SK-N-MC (cell line): ENCODE measurements at places on chromosomes 5 and 9.
A peak's percentile ranks its signal among the peaks of the same experiment; 100 is the strongest.

DNA sequence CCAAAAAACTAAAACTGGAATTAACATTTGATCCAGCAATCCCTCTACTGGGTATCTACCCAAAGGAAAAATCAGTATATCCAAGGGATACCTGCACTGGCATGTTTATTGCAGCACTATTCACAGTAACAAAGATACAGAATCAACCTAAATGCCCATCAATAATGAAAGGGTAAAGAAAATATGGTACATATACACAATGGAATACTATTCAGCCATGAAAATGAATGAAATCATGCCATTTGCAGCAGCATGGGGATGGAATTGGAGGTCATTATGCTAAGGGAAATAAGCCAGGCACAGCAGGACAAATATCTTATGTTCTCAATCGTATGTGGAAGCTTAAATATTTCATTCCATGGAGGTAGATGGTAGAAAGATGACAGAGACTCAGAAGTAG is 9.7 kb downstream of the VLDLR start:
- no peak for DNase-seq

DNA sequence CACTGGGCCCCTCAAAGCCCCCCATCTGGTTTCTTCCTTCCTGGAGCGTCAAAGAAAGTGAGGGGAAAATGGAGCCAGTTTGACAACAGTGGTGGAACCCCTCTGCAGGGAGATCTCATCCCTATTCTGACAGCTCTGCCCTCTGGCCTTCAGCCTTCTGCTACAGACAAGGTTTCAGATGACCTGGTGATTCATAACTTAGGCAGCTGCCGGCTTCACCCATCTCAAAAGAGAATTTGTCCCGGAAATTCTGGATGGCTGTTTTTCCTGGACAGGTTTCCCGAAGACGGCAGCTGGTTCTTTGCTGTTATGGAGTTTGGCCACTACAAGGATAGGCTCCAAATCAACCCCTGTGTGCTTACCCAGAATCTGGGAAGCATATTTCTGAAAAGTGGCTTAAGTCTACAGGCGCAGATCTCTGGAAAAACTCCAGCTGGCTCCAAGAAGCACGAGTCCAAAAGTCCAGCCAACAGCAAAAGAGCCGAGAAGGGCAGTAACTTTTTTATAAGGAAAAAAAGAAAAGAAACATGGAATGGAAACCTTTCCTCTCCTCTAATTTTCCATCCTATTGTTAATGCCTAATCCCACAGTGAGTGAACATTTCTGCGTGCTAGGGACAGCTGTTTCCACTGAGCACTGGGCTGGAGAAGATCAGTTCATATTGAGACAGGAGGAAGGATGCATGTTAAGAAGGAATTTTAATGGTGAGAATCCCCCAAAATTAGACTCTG is 54.5 kb downstream of the ZNF366 start:
- no peak for DNase-seq

DNA sequence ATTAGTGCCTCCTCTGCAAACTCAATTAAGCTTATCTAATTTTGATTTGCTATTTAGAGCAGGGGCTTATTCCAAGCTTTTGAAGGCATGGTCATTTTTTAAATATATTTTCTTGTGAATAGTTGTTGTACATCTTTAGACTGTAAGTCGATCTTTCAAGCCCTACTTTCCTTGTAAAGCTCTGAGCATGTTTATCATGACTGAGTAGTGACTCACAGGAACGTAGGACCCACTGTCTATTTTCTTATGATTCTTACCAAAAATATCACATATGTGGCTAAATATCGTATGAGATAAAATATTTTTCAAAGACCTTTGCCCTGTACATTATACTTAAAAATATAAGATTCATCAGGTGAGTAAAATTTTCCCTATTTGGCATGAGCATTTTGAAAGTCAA is 440.4 kb upstream of the GRIN3A start:
- no peak for DNase-seq

DNA sequence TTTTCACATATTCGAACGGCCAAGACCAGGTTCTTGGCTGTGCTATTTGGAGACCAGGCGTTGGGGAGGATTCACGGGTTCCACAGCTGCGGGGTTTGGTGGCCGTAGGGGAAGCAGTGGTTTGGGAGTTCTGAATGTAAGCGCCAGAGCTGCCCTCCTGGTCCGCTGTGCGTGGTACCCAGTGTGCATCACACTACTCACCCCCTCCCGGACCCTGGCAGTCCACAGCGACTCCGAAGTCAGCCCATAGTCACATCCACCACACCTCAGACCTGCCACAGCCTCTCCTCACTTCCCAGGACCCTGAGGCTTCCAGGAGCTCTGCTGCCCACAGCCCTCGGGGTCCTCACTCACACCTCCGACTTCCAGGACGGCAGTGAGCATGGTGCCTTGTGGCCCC is 26.8 kb downstream of the AMBP start:
- no peak for DNase-seq

GRCh38 chr5:73378070-73378469 is 70.5 kb downstream of the FOXD1 start:
- no peak for DNase-seq

- DNase-seq: no peak
These were observed 209.5 kb upstream of the TARS1 start for GRCh38 chr5:33231214-33231710.

- DNase-seq: no peak
These were observed at the start of gene PLPP7 for GRCh38 chr9:131289301-131290035. PLPP7 (plus strand) TSS chr9:131289723; CDS start chr9:131289998, 275 bp downstream.

- DNase-seq: no peak
These were observed 135.2 kb downstream of the PCSK1 start for GRCh38 chr5:96297867-96298266.

GRCh38 chr5:66179297-66180051 is 35.4 kb downstream of the SREK1 start:
- no peak for DNase-seq

DNA sequence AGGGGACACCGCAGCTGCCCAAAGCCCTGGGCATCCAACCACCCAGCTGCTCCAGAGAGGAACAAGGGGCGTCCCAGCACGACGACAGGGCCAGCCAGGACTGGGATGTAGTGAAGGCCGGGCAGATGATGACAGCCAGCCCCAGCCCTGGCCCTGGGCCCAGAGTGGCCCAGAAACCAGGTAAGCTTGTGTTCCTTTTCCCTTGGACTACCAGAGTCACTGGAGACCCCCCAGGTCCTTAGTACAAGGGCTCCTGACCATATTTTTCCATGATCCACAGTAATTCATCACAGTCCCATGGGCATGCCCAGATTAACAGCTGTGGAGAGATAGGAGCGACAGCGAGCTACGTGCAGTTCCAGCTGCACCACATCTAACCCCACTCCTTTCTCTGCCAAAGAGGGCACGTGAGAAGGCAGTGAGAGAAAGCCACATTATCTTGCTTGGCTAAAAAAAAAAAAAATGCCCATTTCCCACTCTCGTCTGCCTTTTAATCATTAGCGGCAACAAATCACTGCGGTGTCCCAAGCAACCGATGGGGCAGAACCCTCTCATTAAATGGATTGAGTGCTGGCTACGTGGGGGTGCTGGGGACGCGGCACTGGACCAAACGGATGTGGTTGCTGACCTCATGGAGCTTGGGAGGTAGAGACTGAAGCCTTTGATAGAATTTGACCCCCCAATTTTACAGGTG is 21.7 kb upstream of the SYNPO start:
- DNase-seq: no peak

DNA sequence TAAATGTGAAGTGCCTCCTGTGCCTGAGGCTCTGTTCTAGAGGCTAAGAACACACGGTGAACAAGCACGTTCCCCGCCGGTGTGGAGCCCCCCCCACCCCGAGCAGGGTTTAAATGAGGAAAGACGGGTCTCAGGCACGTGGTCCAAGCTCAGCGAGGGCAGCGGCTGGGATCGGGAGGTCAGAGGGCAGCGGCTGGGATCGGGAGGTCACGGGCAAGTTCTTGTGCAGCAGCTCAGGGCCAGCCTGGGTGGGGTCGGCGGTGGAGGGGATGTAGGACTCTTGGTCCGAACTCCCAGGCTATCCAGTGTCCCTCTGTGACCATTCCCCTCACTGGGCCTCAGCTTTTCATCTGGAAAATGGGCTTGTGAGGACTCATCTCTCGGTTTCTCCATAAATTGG is 2.7 kb upstream of the GBGT1 start:
- DNase-seq: no peak

DNA sequence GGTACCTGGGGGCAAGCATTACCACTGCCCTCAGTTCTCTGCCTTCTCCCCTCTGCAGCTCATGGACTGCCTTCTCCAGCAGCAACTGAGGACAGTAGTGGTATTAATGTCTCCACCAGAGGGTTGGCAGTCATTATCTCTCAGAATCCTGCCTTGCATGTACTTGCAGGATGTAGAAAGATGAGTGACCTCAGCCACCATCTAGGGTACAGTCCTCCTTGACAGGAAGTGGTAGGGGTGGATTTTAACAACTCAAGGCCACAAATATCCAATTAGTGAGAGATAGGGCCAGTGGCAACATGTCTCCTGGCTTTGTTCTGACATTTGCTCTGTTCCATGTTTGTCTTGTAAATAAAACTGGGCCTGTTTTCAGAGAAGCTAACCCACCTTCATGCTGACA is 47.2 kb downstream of the F2R start:
- no peak for DNase-seq

GRCh38 chr9:113215132-113215531 is 5.9 kb downstream of the FKBP15 start:
- DNase-seq: no peak

DNA sequence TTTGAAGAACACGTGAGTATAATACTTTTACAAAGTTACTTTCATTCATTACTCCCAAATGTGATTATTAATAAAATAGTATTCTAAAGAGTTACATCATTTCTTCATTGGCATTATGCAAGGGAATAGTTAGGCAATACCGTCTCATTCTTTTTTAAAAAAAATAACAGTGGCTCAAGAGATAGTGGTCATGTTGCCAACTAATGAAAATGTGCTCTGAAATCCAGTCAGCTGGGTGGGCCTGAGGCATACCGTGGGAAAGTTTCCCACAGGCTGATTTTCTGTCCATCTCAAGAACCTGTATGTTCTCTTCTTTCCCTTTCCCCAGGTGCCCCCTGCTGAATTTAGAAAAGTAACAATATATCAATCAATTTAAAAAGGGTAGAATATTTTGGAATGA is 40.8 kb upstream of the ROPN1L start:
- no peak for DNase-seq

GRCh38 chr5:109357807-109358206 is 52.0 kb downstream of the PJA2 start:
- no peak for DNase-seq

GRCh38 chr5:40578501-40579451 is 100.9 kb upstream of the PTGER4 start:
- no peak for DNase-seq

DNA sequence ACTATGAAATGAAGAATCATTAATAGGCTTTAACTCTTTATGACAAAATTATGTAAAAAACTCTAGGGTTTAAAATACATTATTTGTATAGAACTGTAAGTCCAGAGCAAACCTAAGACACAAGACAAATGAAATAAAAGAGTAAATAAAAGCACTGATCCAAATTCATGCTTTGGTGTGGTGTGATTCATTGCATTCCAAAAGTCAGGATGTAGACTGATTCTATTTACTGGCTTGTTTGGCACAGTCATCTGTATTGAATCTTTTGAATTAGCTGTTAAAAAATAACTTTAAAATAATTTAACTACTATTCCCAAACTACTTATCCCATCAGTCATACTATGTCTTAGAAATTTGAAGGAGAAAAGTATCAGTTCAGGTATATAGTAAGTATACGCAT is 31.1 kb downstream of the IL4 start:
- DNase-seq: no peak

DNA sequence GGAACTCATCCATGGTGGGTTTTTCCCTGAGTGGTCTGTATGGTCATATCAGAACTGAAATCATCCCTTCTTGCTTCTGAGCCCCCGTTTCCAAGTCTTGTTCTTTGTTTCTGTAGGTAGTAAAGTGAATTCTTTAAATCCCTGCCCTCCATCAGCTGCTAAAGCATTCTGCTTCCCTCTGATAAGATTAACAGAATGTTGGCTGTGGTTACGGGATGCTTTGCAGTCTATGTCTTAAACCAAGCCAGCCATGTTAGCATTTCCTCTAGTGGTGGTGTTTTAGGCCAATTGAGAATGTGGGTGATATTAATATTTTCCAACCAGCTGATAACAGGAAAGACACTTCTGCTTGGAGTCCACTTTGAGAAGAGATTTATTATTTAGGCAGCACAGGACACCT is 22.0 kb upstream of the KCNIP1 start:
- no peak for DNase-seq

DNA sequence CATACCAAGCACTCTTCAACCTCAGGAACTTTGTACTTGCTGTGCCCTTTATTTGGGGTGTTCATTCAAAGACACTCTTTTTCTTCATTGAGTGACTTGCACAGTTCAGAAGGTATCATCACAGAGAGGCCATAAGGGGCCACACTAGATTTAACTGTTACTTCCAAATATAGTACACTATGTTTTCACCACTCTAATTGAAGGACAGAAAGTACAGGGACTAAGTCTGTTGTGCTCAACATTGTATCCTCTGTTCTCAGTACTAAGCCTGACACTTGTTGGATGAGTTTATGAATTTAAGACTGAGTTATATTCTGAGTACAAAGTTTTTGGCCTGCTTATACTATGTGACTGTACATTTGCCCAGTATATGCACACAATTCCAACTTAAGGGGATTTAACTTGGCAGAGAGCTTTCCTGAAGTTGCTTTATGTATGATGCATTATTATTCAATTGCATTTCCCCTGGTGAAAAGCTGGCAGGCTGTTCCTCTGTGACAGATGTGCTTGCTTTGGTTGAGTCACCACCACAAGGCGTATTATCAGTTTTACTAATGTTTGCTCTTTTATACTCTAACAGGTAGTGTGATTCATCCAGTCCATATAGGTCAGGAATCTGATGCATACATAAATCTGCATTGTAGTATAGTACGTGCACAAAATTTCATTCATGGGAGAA is 714.8 kb downstream of the TLR4 start:
- no peak for DNase-seq

GRCh38 chr5:178241231-178241663 is 8.6 kb upstream of the PHYKPL start:
- DNase-seq: no peak

- DNase-seq: peak; percentile 22
These were observed 167.8 kb upstream of the CCNG1 start for GRCh38 chr5:163269624-163270023.

- DNase-seq: no peak
These were observed 988 bp downstream of the OXCT1 start for GRCh38 chr5:41869151-41869723.

- DNase-seq: no peak
These were observed 36.6 kb upstream of the RAPGEF1 start for GRCh38 chr9:131776473-131776872.

GRCh38 chr5:58412932-58413331 is 47.0 kb downstream of the PLK2 start:
- no peak for DNase-seq

- DNase-seq: no peak
These were observed 126.7 kb downstream of the SNX18 start for GRCh38 chr5:54644226-54644625.

DNA sequence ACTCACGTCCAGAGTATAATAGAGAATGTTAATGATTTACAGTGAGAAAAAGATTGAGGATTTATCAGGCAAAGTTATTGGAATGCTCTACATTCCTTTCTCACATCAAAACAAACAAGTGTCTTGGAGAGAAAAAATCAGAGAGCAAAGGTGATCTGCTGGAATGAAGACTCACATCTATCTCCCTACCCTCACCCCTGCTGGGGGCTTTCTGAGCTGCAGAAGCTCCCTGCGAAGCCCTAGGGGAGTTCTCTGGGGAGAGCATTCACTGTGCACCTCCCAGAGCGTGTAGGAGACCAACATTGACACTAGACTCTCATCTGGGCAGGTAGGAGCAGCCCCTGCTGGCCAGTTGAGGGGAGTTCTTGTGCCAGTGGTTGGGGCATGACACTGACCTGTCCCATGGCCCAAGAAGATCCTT is 76.6 kb upstream of the ADAMTS16 start:
- no peak for DNase-seq
